ENCODE measurements at places on chromosomes 13 and 19.

DNA sequence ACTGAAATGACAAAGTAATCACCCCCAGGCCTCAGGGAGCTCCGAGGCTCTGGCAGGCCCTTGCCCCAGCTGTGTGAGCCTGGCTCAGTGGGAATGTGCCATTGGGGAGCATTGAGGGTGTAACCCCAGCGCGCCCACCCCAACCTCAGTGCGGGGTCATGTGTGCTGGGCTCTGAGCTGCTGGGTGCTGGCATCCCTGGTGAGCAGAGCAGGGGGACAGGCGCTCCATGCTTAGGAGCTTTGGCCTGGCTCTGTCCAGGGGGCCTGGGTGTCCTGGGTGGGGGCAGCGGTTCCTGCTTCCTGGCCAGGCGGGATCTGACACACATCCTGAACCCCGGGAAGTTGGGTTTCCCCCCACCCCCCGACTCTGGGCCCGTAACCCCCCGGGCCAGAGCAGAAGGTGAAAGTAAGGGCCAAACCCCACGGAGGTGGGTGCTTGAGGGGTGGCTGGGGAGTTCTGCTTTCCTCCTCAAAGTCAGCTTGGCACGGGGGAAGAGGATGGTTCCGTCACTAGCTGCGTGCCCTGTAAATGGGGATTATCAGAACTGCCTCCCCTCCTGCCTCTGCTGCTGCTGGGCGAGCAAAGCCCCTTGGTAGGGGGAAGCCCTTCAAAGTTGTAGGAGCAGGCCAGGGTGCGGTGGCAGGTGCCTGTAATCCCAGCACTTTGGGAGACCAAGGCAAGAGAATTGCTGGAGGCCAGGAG, 1.7 kb downstream of the LRP3 start:
- DNase-seq: no peak

- DNase-seq: no peak
Measured at GRCh38 chr19:36100476-36100875, 10.5 kb upstream of the OVOL3 start.

DNA sequence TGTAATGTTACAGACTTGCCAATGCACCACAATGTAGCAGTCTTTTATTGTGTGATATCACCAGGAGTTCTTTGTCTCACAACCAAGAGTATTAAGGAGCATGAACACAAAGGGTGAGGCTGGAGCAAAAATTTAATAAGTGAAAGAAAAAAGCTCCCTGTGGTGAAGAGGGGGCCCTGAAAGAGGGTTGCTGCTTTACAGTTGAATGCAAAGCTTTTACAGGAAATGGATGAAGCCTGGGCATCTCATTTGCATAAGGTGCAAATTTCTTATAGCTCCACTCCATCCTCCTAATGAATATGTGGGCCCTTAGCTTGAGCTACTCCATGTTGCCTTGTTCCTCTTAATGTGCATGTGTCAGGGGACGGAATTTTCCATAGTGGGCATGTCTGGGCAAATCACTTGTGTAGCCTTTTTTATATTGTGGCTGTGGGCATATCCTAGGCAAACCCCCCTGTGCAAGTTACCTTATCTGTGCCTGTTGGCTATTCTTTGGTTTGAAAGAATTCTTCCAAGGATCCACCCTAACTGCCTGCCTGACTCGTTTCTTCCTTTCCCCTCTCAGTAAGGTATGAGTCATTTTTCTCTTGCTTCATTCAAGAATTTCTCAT, 45.3 kb upstream of the TRPC4 start:
- no peak for DNase-seq

DNA sequence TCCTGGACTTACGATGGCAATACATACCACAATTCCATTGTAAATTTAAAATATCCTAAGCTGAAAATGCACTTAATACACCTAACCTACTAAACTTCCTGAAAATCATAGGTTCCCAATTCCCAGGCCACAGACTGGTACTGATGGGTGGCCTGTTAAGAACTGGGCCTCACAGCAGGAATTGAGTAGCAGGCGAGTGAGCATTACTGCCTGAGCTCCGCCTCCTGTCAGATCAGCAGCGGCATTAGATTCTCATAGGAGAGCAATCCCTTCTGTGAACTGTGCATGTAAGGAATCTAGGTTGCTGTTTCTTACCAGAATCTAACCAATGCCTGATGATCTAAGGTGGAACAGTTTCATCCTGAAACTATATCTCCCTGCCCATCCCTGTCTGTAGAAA, 1670.2 kb upstream of the PCDH20 start:
- no peak for DNase-seq

- no peak for DNase-seq
Measured at GRCh38 chr13:80339563-80339911, 1.4 kb downstream of the SPRY2 start.

DNA sequence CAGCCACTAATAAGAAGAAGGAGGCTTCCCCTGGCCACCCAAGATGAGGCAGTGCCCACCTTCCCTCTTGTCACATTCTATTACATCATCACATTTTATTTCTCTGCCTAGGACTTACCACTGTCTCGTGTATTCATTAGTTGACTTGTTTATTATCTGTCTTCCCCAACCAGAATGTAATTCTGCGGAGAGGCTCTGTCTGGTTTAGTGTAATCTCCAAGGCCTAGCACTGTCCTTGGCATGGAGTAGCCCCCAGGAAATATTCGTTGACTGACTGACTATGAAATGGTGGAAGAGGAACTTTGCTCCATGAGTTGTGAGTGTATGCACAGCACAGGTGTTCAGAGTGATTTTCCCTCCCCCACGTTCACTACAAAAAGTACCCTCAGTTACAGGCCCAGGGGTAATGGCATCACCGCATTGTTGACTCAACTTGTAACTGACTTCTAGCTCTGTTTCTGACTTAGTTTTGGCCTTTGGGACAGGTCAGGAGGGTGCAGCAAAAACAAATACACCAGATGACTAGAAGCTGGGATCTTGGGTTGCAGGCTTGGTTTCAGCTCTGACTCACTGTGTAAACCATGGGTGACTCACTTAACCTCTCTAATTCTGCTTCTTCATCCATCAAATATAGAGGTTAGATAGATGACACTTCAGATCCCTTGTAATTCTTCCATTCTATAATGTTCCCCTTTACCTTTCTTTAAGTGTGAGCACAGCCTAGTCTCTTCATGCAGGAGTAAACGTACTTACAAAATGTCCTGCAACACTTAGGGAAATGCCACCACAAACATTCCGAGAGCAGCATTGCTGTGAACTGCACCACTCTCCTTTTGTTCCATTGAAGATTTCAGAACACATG, 229.7 kb downstream of the KCNRG start:
- no peak for DNase-seq

- DNase-seq: no peak
Measured at GRCh38 chr19:33440682-33441081, 67.2 kb downstream of the CEBPG start.

DNA sequence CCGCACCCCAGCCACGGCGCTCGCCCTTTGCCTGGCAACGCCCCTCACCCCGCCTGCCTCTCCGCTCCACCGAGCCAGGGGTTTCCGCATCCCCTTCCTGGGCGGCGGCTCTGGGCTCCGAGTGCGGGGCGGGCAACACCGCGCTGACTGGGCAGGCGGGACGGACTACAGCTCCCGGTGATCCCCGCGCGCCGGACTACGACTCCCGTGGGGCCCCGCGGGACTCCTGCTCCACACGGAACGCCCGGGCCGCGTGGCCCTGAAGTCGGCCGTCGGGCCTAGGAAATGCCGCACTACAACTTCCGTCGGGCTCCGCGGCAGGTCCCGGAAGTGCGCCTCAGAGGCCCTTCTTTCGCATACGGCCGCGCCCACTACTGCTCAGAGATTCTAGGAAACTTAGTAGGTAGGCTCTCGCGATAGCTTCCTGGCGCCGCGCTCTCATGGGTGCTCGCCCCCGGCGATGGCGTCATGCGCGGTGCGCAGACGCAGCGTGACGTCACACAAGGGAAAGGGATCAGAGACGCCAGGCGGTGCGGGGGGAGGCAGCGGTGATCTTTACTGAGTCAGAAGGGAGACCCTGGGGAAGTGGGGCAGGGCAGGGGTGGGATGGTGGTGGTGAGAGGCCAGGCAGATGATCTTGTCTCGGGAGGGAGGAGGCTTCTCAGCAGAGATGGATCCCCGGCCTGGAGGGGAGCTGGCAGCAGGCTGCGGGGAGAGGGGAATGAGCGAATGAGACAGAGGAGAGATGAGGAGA, at the start of gene JOSD2:
Gene JOSD2, minus strand, starts transcription at position 123 of the 754 bp plus-strand sequence. CDS start 760 bp downstream, outside the sequence.
- DNase-seq: peak; percentile 99

DNA sequence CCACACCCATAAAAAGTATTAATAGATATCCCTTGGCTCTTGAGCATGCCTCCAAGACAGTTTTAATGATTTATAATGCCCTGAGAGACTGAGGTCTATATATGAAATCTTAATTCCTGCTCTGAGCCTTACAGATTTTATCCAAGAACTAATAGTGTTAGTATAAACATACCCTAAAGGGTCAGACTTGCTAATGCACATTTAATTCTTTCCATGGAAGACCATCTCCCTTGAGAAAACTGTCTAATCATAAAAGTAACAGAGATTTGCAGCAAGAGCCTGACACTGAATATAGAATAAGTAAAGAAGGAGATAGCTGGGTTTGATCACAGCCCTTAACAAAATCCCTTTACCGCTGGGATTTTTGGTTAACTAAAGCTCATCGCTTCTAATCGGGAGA, 650.8 kb upstream of the KLF12 start:
- DNase-seq: no peak

DNA sequence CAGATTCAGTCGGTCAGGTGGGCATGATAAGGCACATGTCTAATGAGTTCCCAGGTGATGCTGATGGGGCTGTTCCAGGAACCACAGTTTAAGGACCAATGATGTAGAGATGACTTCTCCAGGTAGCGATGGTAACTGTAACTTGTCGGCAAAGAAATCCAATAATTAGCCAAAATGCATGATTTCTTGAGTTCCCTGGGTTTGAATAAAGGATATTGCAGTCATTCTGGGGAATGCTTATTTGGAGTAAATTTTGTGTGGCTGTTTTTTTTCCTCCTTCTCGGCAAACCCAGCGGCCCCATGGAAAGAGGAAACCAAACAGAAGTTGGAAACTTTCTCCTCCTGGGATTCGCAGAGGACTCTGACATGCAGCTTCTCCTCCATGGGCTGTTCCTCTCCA, at the start of gene OR7C2:
Gene OR7C2, plus strand, starts transcription at position 301 of the 400 bp plus-strand sequence. Its CDS starts 0 bp downstream, at position 301.
- no peak for DNase-seq

- DNase-seq: no peak
Measured at GRCh38 chr19:29884466-29884865, 57.6 kb upstream of the URI1 start.

GRCh38 chr13:18953139-18953930, 228.3 kb downstream of the TUBA3C start:
- no peak for DNase-seq

GRCh38 chr19:41321600-41322270, 11.8 kb downstream of the CCDC97 start:
- no peak for DNase-seq

DNA sequence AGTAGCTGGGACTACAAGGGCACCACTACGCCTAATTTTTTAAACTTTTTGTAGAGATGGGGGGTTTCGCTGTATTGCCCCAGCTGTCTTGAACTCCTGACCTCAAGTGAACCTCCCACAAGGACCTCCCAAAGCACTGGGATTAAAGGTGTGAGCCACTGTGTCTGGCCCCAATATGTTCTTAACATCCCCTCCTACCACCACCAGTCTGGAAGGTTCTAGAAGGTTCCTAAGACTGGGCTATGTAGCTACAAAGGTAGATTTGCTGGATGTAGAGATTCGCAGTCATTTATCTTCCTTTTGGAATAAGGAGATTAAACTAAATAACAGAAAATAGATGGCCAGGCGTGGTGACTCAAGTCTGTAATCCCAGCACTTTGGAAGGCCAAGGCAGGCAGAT, 5.3 kb downstream of the HSD17B14 start:
- DNase-seq: no peak

- DNase-seq: no peak
Measured at GRCh38 chr19:15317392-15318071, 14.8 kb downstream of the BRD4 start.

DNA sequence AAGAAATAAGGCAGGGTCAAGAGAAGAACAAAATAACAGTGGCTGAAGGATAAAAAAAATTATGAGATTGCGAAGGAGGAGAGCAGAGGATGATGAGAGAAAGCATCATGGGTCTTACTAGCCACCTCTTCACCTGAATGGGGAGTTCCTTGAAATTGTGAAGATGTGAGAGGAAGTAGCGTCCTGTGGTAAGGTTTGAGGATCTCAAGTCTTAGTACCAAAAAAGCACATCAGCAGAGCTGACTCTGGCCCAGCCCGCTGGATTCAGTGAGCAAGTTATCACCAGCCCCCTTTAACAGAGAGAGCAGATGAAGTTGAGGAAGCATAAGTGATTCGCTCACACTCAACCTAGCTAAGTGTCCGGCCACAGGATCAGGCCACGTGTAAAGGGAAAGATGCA, 61.8 kb downstream of the RXFP2 start:
- no peak for DNase-seq

- no peak for DNase-seq
Measured at GRCh38 chr19:42074513-42075363, 1.2 kb upstream of the ZNF574 start.

- no peak for DNase-seq
Measured at GRCh38 chr13:39879286-39880035, 224.0 kb downstream of the COG6 start.

DNA sequence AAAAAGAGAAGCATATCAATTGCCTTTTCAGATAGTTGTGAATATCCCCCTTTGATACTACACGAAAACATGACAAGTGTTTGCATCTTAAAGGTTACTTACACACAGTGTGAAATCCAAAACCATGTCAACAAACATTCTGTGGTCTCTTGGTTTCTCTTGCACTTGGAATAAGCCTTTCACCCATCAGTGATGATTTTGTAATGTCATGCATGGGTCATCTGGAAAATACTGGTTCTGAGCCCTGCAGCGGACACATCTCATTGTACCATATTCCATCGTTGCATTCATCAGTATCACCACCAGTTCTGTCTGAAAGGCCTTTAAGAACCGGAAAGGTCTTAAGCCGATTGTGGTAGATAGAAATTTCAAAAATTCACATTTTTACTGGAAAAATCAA, 65.4 kb upstream of the SOX1 start:
- DNase-seq: no peak

DNA sequence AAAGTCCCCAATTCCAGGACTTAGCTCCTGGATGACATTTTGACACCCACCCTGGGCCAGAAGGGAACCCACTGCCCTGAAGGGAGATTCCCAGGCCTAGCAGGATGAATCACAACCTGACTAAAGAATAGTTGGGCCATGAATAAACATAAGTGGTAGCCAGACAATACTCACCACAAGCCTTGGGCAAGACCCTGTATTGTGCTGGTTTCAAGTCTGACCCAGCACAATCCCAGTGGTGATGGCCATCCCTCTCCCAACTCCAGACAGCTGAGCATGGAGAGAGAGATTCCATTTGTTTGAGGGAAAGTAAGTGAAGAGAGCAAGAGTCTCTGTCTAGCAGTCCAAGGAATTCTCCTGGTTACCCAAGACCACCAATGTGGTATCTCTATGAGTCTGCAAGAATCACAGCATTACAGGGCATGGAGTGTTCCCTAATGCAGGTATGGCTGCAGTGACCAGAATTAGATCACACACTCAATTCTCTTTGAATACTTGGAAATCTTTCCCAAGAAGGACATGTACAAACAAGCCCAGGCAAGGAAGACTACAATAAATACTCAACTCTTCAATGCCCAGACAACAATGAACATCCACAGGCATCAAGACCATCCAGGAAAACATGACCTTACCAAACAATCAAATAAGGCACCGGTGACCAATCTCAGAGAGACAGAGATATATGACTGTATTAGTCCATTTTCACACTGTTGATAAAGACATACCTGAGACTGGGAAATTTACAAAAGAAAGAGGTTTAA, 158.0 kb downstream of the VWA8 start:
- no peak for DNase-seq

GRCh38 chr19:10713317-10713716, 4.6 kb upstream of the DNM2 start:
- DNase-seq: no peak

Measured in KG1 (cell line).